Stimulated activated naive CD8-positive, alpha-beta T cell treated with anti-CD3 and anti-CD28 coated beads, Interleukin-15, Interleukin-2, amounts not matched to agents 100 U/mL and 50 U/mL, for 24 hours (primary cell): ENCODE measurements at places on chromosomes 13 and 19.

DNA sequence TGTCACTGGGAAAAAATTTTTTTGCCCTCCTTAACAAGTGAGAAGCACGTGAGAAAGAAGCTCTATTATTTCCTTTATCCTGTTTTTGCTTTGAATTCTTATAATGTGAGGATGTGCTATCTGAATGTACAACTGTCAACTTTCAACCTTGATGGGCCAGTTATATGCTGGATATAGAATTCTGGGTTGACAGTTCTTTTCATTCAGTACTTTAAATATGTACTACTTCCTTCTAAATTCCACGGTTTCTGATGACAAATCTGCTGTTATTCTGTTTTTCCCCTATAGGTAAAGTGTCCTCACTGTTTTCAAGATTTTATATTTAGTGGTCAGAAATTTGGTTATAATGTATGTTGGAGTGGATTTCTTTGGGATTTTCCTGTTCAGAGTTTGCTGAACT is 29.9 kb downstream of the ZDHHC20 start:
- DNase-seq, result no peak

DNA sequence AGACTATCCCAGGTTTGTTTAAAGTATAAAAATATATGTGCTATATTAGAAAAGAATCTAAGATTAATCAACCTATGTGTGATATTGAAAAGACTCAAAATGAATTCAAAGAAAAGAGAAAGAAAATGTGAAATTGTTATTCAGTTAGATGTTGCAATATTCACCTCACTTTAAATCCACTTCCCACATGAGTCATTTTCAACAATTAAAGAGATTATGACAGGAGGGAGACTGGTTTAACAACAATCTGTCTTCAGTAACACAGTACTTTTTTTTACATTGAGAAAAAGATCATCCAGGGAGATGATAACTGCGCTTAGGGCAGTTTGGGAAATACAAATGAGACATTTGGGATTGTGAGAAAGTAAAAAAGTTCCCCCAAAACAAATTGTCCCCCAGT is 1246.2 kb downstream of the SLITRK1 start:
- DNase-seq, result no peak

DNA sequence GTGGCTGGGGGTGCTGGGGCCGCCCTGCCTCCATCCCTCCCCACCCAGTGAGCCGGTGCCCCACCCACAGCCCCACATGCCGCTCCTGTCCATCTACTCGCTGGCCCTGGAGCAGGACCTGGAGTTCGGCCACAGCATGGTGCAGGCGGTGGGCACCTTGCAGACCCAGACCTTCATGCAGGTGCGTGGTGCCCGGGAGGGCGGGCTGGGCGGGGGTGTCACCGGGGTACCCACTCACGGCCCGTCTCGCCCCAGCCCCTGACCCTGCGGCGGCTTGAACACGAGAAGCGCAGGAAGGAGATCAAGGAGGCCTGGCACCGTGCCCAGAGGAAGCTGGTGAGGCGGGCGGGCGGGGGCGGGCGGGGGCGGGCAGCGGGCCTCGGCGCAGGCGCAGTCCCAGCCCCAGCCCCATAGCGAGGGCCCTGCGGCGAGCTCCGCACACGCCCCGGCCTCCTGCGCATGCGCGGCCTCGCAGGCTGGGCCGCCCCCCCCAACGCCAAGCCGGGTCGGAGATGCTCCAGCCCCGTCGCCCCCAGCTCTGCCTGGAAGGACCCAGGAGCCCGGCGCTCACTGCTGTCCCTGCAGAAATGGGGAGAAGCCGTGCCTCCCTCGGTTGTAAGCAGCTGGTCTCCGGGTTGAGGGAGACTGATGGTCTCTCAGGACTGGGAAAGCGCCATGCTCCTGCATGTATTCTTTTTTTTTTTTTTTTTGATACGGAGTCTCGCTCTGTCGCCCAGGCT is 7.7 kb downstream of the ARHGAP45 start:
- DNase-seq, result peak; percentile 86

DNA sequence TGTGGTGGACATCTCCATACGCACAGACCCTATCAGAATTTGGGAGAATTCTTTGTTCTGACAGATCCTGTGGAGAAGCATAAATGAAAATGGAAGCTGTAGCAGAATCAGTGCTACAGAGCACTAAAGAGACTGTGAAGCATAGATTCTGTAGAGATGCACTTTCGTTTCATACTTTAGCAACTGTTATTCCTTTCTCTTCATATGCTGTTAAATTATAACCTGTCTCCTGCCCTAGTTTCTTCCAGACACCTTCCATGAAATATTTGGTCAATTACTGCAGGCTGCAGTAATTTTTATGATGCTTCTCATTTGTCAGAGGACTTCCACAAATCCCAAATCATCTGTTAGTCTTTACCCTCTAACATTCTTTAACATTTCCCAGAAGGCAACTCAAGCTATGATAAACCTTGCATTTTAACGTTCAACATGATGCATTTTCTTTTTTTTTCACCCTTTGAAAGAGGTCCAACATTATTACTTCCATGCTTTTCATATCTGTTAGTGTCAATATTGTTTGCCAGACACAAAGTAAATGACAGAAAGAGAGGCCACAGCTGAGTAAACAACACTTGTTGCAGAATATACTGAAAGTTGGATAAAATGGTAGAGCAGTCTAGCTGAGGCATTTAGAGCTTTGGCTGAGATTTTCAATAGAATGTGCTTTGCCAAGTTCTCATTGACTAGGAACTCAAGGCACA is 412.7 kb downstream of the LMO7 start:
- no peak for DNase-seq

DNA sequence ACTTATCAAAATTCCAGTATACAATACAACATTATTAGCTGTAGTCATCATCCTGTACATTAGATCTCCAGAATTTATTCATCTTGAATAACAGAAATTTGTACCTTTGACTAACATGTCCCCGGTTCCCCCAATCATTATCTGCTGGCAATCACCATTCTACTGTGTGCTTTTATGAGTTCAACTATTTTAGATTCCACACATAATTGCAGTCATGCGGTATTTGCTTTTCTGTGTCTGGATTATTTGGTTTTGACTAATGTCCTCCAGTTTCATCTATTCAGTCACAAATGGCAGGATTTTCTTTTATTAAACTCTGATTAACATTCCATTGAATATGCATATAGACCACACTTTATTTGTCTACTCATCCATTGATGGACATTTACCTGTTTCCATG is 530.7 kb upstream of the SLITRK1 start:
- no peak for DNase-seq

DNA sequence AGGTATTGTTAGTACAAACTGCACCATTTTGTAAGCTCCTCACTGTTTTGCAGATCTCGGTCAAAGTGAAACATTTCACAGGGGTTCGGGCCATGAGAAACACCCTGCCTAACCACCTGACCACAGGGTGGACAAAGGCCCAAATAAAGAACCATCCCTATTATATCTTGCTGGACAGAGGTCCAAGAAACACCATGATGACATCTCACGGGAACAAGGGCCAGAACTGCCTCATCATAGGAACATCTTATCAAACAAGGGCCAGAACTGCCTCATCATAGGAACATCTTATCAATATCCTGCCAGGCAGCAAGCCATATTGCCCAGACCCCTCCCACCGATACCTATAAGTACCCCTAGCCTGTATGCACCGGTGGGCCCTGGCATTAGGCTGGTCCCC is 99.7 kb downstream of the PCDH9 start:
- DNase-seq, result no peak

DNA sequence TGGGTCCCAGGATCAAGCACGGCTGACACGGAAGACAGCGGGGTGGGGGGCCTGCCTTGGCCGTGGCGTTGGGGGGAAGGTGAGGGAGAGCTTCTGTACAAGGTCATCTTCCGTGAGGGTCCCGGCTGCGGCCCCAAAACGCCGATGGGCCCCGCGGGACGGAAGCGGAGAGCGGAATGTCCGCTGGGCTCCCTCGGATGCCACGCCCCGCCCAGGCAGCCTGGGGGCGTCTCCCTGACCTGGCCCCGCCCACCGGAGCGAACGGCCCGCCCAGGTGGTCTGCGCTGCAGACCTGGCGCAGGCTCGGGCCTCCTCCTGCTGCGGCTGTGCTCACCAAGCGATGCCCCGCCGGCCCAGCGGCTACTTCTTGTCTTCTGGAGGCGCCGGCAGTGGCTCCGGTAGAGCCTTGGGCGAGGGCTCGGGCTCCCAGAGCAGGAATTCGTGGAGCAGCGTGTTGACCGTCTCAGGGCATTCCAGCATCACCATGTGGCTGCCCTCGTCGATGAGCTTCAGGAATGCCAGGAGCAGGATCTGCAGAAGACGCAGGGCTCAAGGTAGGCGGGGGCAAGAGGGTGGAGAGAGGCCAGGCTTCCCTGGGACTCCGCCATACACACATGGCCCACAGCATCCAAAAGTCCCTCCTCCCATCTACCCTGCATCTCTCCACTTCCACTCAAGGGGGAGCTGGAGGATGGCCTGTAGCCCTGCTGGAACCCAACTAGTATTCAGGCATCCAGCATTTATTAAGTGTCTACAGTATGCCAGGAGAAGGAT is 10.7 kb downstream of the ABHD8 start:
- DNase-seq, result peak; percentile 90

GRCh38 chr19:46616631-46617322 is 8.1 kb downstream of the PTGIR start:
- peak; percentile 89 for DNase-seq

- DNase-seq, result peak; percentile 74
Measured at GRCh38 chr13:87671031-87671752, at the start of gene SLITRK5. TSS of gene SLITRK5 (plus strand) at chr13:87671371. CDS start at chr13:87675389, 4,018 bp downstream.

DNA sequence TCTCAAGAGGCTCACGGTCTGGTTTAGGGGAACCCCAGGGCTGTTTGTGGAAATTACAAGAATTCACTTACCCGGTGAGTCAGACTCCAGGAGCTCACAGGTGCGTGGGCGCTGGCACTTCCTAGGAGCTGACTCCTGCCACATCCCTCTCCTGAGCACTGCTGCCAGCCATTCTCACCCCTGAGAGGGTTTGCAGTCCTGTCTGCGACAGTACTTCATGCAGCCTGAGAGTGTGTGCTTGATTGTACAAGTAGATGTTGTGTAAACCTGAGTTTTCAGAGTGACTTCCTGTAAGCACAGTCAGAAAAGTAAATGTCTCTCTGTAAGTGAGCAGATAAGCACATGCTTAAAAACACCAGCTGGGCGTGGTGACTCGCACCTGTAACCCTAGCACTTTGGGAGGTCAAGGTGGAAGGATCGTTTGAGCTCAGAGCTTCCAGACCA is 8.1 kb downstream of the MRPL4 start:
- DNase-seq, result peak; percentile 70

GRCh38 chr13:36163809-36164308 is 32.7 kb upstream of the DCLK1 start:
- no peak for DNase-seq

DNA sequence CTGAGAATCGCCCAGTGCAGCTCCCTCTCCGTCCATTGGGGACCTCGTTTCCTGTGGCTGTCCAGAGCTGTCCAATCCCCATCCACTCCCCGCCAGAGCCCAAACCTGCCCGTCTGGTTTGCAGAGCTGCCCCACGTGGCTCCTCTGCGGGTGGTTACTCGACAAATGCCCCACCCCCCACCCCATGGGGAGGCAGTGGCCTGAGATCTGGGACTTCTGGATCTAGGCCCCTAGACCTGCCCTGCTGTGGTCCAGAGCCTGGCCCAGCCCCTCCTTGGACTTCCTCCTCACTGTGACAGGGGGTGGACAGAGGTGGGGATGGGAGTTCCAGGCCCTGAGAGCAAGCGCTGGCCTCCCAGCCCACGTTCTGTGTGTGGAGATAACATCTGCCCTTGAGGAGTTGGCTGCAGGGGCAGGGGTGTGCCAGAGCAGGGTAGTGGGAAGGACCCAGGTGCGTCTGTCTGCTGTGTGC is 29.1 kb downstream of the PAK4 start:
- DNase-seq, result no peak

- no peak for DNase-seq
Measured at GRCh38 chr13:74464670-74465069, 330.5 kb upstream of the KLF12 start.

DNA sequence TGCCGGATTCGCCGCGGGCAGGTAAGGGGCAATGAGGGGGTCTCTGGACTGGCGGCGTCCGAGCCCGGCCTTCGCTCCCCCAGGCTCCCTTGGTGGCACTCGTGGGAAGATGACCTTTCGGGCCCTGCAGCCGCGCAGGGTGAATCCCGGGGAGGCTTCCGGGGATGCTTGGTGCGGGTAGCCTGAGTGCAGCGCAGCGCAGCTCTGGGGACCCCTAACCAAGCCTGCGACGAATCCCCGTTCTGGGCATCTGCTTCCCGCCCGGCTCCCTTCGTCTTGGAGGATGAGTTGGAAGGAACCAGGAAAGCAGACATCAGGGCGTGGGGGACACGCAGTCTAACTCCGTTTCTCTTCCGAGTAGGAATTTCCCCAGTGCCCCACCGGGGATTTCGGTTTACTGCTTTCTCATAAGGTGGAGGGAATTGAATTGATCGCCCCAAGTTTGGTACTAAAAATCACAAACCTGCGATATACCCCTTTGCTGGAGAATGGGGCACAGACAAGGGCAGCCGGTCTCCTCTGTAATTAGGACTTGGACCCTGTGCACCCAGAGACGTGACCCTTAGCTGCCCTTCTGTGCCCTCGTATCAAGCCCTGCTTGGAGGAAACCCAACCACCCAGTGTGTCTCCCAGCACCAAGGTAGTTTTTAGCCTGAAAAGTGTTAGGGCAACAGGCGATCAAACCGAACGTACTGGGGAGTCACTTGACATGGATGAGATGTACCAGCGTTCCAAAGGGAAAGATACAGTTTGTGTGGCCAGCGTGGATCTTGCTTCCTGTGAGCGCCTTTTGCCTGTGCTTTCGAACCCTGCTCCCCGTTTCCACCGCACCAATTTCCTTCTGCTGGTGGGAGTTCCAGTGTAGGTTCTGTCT is 1.0 kb downstream of the GPC5 start:
- DNase-seq, result peak; percentile 21

DNA sequence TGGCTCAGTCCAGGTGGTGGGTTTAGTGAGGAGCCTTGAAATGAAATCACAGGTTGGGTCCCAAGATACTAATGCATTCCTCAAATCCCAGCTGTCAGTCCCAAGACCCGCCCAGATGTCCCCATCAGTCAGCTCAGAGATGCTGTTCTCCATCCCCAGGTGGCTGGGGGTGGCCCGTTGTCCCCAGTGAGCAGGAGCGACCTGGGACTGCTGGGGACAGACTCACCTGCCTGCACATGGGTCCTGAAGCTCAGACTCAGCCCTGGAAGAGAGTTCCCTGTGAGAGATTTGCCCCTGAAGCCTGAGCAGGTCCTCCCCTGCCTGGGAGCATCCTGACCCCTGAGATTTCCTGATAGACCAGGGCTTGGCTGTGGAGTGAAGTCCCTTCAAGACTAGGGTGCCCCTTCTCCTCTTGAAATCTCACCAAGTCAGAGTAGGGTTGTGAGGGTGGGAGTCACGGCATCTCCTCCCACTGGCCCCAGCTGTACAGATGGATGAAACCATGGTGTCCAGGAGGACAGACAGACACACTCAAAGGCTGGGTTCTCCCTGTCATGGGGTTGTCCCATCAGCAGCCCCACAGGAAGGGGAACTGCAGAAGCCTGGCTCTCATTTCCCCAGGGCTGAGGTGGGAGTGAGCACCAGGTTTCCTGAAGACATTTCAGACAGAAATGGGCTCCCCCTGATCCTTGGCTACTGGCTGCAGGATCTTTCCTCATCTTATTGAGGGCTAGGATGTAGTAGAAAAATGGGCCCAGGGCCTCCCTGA is 14.4 kb downstream of the LILRA5 start:
- no peak for DNase-seq

- no peak for DNase-seq
Measured at GRCh38 chr19:23527797-23528196, 132.5 kb upstream of the ZNF91 start.

GRCh38 chr13:20583803-20584293 is 16.9 kb downstream of the IFT88 start:
- no peak for DNase-seq

- DNase-seq, result no peak
Measured at GRCh38 chr13:113950451-113951245, 23.2 kb downstream of the C13orf46 start.

- no peak for DNase-seq
Measured at GRCh38 chr13:30859326-30859725, 46.7 kb upstream of the MEDAG start.

- no peak for DNase-seq
Measured at GRCh38 chr13:38686577-38687245, at the start of gene FREM2. TSS of gene FREM2 (plus strand) at chr13:38687077. CDS start at chr13:38687345, 268 bp downstream.
